ENCODE measurements at places on chromosomes 12 and 14.

- DNase-seq: no peak
Observed at GRCh38 chr12:116628989-116629388, 69.8 kb downstream of the MAP1LC3B2 start.

- DNase-seq: no peak
Observed at GRCh38 chr14:98959410-98959809, 312.6 kb downstream of the BCL11B start.

DNA sequence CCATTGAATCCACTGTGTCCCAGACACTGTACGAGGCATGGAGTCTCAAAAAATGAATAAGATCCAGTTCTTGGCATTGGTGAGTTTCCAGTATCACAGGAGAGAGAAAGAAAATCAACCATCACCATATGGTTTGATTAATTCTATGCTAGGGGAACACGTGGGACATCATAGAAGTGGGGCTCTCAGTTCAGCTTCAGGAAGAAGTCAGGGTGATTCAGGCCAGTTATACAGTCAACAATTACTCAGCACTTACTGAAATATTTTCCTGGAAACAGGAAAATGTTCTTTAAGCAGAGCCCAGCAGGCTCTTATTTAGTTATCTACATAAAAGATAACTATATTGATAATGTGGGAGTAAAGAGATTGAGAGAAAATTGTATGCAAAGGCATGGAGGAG is 407.2 kb downstream of the NOVA1 start:
- no peak for DNase-seq

- DNase-seq: peak; percentile 60
Observed at GRCh38 chr12:56029666-56030293, 8.9 kb downstream of the IKZF4 start.

DNA sequence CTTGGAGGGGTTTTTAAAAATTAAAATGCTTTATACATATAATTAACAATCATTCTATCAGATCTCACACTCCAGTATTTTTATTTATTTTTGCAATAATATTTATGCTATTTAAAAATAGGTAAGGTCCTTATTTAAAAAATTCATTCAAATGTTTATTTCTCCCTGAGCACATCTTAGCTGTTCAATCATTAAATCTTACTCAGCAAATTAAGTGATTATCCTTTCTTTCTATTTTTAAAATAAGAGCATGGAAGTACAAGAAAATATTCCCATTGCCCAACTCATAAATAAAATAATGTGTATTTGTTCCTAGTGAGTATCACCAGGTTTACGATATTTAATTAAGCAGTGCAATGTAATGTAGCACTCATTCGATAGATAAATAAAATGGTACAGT is 357.2 kb upstream of the RPL10L start:
- DNase-seq: no peak

All from foreskin fibroblast (primary cell).